ENCODE measurements at places on chromosomes 1 and 21.

DNA sequence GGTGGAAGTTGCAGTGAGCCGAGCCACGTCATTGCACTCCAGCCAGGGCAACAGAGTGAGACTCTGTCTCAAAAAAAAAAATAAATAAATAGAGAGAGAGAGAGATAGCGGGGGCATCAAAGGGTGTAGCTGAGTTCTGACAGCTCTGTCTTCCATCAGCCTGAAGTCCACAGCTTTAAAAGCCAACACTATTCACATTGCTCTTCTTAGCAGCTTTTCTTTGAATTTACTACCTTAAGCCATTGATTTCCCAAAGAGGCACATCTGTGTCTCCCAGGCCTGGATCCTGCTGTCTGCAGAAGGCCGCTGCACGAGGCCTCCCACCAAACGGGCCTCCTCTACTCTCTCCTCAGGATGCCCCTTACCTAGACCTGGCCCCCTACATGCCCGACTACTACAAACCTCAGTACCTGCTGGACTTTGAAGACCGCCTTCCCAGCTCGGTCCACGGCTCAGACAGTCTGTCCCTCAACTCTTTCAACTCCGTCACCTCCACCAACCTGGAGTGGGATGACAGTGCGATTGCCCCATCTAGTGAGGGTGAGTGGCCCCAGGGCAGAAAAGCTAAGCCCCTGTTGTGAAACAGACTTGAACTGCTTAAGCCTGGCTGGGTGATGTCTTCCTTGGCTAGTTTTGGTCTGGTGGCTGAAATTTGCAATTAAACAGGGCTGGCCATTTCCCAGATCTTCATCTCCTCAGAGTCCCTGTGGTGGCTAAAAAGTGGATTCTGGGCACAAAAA lies 16.5 kb upstream of the SLC25A34 start:
- DNase-seq = no peak

DNA sequence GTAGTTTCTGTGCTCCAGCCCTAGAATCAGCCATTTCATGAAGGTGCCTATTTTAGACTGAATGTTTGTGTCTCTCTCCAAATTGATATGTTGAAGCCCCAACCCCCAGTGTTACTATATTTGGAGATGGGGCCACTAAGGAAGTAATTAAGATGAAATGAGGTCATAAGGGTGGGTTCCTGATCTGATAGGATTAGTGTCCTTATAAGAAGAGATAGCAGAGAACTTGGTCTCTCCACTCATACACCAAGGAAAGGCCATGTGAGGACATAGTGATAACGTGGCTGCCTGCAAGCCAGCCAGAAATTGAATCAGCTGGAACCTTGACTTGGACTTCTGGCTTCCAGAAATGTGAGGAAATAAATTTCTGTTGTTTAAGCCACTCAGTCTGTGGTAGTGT lies 12.3 kb downstream of the RAVER2 start:
- no peak for DNase-seq

- DNase-seq = peak; percentile 4
Observed at GRCh38 chr1:147892216-147892615, 10.4 kb upstream of the GJA8 start.

- no peak for DNase-seq
Observed at GRCh38 chr1:44566281-44567046, 107.8 kb downstream of the TMEM53 start.

DNA sequence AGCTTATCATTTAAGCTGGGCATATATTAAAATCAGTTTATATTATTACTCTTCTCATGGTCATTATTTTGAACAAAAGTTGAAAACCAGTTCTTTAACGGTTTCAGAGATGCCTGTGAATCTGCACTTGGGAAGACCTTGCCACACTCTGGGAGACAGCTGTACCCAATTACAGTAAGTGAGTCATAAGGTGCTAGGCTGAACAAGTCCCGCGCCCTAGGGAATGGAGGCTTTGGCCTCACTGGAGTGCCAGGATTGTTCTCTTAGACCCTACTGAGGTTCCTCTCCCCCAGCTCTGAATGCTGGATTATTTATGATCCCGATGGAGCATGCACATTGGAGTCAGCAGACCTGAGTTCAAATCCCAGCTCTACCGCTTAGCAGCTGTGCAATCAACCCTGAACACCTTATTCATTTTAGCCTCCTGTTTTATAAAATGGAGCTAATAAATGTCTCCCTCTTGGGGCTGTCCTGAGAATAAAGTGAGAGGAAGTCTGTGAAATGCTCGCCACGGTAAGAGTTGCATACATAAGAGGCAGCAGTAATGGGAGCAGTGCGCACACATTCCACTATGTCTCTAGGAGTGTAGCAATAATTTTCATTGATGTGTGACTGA lies 266.2 kb downstream of the FOXD2 start:
- no peak for DNase-seq

DNA sequence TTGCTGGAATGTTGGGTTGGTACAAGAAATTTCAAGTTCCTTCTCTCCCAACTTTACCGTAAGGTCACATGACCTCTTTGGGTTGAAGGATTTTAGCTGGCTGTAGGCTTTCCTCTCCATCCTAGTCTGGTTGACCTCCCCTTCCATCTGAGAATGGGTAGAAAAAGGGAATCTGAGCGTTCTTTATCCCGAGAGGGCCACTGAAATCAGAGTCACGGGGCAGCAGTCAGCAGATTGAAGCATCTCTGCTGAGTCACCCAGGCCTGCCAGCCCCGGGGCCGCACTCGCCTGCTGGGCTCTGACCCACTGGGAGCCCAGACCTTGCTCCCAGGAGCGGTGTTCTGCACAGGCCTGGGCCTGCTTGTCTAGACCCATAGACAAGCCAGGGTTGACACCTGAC lies 31.0 kb downstream of the TMCC2 start:
- no peak for DNase-seq

DNA sequence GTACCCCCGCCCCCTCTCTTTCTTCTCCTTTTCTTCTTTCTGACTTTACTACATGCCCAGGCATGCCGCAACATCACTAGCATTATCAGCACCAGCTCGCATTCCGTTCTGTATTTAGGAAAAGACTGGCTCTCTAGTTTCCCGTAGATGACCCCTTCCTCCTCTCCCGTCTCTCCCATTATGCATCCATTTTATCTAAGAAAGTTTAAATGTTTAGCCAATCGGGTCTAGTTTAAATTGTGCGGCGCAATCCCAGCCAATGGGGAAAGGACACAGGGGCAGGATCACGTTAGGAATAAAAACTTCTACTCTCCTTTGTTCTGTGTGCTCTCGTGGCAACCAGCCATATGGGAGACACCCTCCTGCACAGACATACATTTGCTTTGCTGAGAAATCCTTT lies 2.3 kb upstream of the KRTAP10-7 start:
- DNase-seq = no peak

DNA sequence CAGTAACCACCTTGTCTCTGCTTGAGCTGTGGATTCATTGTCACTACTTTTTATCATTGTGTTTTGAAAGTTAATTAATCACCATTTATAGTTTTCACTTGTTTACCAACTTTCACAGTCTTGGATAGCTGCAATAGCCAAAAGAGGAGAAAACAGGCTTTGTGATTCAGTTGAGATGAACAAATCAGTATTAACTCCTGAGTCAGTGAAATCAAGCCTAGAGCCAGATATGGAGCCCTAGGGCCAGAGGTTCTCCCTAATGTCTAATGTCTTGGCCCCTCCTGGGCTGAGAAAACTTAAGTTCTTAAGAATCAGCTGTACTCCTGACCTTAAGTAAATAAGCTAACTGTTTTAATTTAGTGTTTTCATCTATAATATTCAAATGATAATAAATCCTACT lies 228.8 kb downstream of the DNM3 start:
- DNase-seq = no peak

- no peak for DNase-seq
Observed at GRCh38 chr21:27480841-27481261, 514.0 kb upstream of the ADAMTS5 start.

DNA sequence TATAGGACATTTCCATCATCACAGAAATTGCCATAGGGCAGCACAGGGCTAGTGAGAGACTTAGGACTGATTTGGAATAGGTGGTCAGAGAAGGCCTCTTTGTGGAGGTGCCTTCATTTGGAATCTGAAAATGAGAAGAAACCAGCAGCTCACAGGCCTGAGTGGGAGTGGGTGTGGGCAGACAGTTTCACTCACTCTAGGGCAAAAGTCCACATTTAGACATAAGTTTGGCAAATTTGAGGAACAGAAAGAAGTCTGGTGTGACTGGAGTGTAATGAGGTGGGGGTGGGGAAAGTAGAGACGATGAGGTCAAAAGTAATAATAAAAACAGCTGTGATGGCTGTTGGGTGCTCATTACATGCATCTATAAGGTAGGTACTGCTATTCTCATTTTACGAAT lies 22.4 kb upstream of the BCAR3 start:
- DNase-seq = no peak

DNA sequence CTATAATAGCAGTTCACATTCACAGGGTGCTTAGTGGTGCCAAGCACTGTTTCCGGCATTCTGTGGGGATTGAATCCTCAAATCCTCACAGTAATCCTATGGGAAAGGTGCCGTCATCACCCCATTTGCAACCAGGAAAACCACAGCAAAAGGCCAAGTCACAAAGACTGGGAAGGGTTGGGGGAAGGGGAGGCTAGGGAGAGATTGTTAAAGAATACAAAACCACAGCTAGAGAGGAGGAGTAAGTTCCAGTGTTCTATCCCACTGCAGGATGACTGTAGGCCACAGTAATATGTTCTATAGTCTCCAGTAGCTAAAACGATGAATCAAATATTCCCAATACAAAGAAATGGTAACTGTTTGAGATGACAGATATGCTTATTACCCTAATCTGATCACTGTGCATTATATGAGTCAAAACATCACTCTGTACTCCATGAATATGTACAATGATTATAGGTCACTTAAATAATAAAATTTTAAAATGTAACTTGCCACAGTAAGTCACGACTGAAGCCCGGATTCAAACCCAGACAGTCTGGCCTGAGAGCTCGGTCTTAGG lies 256.8 kb downstream of the TOMM20 start:
- DNase-seq = no peak

- no peak for DNase-seq
Observed at GRCh38 chr1:76428028-76428427, 353.5 kb downstream of the ST6GALNAC3 start.

DNA sequence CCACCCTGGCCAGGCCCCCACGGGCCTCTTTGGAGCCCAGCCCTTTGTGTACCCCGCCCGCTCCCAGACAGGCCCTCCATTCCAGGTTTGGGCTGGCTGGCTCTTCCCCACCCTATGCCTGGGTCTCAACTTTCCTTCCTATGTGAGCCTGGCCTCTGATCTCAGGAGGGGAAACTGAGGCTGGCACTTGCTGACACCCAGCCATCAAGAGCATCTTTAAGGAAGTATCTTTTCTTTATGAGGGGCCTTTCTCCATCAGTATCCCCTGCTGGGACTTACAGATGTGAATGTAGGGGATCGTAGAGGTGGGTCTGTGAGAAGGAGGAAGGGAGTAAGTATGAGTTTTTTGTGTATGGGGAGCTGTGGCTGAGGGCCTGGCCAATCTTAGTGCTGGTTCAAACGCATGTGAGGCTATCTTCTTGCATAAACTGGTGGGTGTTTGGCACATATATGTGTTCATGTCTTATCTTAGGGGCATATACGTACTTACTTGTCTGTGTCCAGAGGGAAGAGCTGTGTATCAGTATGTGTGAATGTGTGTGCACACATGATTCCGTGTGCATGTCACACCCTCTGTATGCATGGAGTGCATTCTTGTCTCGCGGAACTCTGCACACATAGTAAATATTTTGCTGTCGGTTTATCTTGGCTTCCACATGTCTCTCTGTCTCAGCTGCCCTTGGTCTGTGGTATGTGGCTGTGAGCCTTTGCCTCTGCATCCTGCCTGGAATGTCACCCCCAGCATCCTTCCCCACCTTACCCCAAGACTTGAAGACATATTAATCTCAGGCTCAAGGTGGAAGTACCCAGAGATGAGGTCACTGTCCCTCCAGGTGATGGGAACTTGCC lies 5.4 kb downstream of the NECTIN4 start:
- no peak for DNase-seq

DNA sequence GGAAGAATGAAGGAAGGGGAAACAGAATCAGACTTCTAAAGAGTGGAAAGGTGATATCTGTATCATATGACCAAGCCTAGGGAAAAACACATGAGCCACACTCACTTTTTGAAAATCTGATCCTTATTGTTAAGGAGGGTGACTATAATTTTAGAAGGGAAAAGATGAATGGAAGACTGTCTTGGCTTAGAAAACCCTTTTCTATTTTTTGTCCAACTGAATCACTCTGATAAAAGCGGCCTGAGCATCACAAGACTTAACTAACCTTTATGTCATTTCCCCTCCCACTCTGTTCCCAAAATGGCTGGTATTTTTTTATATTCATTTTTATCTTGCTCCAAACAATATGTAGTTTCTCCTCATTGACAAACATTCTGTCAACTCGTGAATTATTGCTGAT lies 169.8 kb downstream of the C1orf21 start:
- no peak for DNase-seq

GRCh38 chr1:113118266-113118665 lies 45.3 kb downstream of the LRIG2 start:
- no peak for DNase-seq
